ENCODE measurements at places on chromosomes 2 and 18. TPM values are rescaled to one million over a fixed set of nuclear protein-coding genes. Genes with fewer than 3 reads are reported as not detected.
A peak's percentile ranks its signal among the peaks of the same experiment; 100 is the strongest.

Gene STPG4
- total RNA-seq, result 0.40 TPM

DNA sequence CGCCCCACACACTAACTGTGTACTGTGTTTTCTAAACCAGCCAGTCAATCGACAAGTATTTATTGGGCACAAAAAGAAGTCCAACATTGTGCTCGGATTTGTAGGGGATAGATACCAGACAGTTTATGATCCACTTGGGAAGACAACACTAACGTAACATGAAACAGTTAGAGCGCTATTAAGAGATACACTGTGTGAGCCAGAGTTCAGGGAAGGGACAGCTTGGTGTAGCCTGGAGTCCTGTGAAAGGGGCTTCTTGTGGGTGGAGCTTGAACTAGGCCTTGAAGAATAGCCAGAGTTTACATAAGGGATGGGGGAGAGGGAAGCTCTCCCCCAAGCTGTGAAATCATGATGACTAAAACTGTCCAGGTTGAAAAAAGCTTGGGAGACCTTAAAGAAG is 176.4 kb upstream of the TCF4 start:
- no peaks in the 10 kb centered on the region for H3K27me3 ChIP-seq
- no peaks in the 10 kb centered on the region for H3K36me3 ChIP-seq
- no peaks in the 10 kb centered on the region for H3K4me1 ChIP-seq
- H3K27ac ChIP-seq, result no peak overlapping the region

DNA sequence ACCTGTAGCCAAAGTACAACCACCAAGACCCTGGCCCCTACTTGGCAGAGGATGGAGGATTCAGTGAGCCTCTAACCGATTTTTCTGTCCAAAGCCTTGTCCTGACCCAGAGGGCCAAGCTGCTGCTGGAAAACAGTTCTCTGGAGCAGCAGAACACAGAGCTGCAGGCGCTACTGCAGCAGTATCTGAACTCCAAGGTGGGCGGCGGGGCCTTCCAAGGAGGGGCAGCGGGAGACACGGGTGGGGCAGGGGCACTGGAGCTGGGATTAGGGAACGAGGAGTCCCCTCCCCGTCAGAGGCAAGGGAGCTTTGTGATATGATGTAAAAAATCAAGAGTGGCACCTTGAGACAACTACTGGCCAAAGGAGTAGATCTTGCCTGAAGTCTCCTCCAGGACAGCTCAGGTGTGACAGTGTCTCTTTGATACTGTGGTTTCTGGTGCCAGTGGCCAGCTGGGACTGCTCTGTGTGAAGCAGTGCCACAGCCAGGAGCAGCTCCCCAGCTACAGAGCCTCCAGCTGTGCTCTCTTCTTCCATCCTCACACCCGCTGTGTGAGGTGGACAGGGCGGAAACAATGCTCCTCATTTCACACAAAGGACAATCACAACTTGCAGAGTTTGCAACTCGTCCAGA is 22.8 kb downstream of the OTOF start:
- no peak overlapping the region for H3K4me3 ChIP-seq
- peaks cover 3% of the 10 kb centered on the region for H3K36me3 ChIP-seq
- H3K4me1 ChIP-seq, result no peaks in the 10 kb centered on the region

- H3K4me3 ChIP-seq, result no peak overlapping the region
- no peaks in the 10 kb centered on the region for H3K4me1 ChIP-seq
- no peak for DNase-seq
- H3K27me3 ChIP-seq, result no peaks in the 10 kb centered on the region
Observed at GRCh38 chr2:220499225-220499624, 871.8 kb downstream of the SLC4A3 start.

Gene LBH
- 68.5 TPM for total RNA-seq

- no peak overlapping the region for H3K4me3 ChIP-seq
- no peaks in the 10 kb centered on the region for H3K36me3 ChIP-seq
- H3K4me1 ChIP-seq, result no peaks in the 10 kb centered on the region
Observed at GRCh38 chr18:37552286-37552685, 13.3 kb downstream of the CELF4 start.

GRCh38 chr2:106080959-106081358 is 113.1 kb downstream of the UXS1 start:
- H3K27me3 ChIP-seq, result no peaks in the 10 kb centered on the region
- H3K4me1 ChIP-seq, result peaks cover 11% of the 10 kb centered on the region
- H3K36me3 ChIP-seq, result no peaks in the 10 kb centered on the region
- H3K27ac ChIP-seq, result no peak overlapping the region
- H3K4me3 ChIP-seq, result no peak overlapping the region

Gene LIMS2
- 11.4 TPM for total RNA-seq

Gene TWIST2
- total RNA-seq, result not detected

DNA sequence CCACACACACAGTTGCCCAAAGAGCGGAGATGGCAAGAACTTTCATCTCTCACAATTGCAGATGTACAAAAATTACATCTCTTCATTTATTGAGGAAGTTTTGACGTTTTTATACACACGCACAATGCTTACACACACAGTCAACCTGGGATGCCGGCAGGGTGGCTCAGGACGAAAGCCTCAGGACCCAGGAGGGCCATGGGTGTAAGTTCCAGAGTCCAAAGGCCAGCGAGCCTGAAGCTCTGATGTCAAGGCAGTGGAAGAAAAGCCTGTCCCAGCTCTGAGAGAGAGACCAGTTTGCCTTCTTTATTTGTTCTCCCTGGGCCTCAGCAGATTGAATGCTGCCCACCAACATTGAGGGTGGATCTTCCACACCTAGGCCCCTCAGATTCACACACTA is 10.1 kb downstream of the AMER3 start:
- H3K4me3 ChIP-seq, result no peak overlapping the region
- DNase-seq, result no peak
- no peaks in the 10 kb centered on the region for H3K27me3 ChIP-seq
- no peaks in the 10 kb centered on the region for H3K36me3 ChIP-seq

DNA sequence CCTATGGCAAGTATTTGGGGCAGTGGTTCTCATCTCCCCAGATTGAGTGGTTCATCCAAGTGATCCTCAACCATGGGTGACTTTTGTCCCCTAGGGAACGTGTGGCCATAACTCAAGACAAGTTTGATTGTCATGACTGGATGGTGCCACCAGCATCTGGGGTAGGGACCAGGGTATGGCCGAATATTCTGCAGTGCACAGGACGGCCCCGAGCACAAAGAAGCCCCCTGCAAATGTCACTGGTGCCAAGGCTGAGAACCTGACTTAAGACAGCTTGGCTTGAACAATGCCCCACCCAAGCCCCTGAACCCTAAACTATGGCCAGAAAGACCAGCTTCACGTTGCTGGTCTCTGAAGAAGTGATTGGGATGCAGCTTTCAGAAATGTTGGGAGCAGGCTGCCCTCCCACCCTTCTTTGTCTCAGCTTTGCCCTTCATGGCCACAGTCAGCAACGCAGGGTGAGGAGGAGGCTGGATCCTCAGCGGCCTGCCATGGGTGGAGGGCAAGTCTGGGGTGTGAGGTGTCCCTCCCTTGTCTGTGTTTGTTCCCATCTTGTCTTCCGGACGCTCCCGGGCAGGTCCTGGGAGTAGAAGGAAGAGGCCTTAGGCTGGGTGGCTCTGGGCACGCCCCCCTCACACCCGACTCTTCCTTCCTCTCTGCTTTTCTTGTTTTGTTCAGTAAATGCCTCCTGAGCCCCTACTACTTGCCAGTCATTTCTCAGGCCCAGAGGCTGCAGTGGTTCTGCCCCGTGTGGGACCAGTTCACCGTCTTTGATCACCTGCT is 43.4 kb downstream of the GREB1 start:
- no peaks in the 10 kb centered on the region for H3K36me3 ChIP-seq
- H3K4me3 ChIP-seq, result no peak overlapping the region
- no peaks in the 10 kb centered on the region for H3K4me1 ChIP-seq
- H3K27ac ChIP-seq, result no peak overlapping the region

- no peak overlapping the region for H3K4me3 ChIP-seq
- DNase-seq, result no peak
- H3K4me1 ChIP-seq, result peaks cover 23% of the 10 kb centered on the region
- no peaks in the 10 kb centered on the region for H3K27me3 ChIP-seq
- H3K36me3 ChIP-seq, result peaks cover 42% of the 10 kb centered on the region
- H3K27ac ChIP-seq, result no peak overlapping the region
Observed at GRCh38 chr18:23462876-23463275, 9.8 kb downstream of the RIOK3 start.

GRCh38 chr2:160472839-160473251 is 20.8 kb downstream of the RBMS1 start:
- H3K4me1 ChIP-seq, result peaks cover 36% of the 10 kb centered on the region
- no peak for DNase-seq

GRCh38 chr2:60410456-60411146 is 142.9 kb downstream of the BCL11A start:
- no peak overlapping the region for H3K27ac ChIP-seq
- H3K27me3 ChIP-seq, result peaks cover 14% of the 10 kb centered on the region
- H3K36me3 ChIP-seq, result no peaks in the 10 kb centered on the region
- no peaks in the 10 kb centered on the region for H3K4me1 ChIP-seq

Gene NIF3L1
- 37.6 TPM for total RNA-seq

GRCh38 chr2:9697909-9698308 is 67.1 kb upstream of the YWHAQ start:
- peak; percentile 63 for DNase-seq
- no peak overlapping the region for H3K4me3 ChIP-seq
- peaks cover 43% of the 10 kb centered on the region for H3K4me1 ChIP-seq
- H3K27ac ChIP-seq, result peak overlapping the region; percentile 6
- H3K36me3 ChIP-seq, result peaks cover 9% of the 10 kb centered on the region
- no peaks in the 10 kb centered on the region for H3K27me3 ChIP-seq

Gene HOXD4
- not detected for total RNA-seq

- H3K4me1 ChIP-seq, result no peaks in the 10 kb centered on the region
- H3K36me3 ChIP-seq, result no peaks in the 10 kb centered on the region
- H3K27ac ChIP-seq, result no peak overlapping the region
- H3K27me3 ChIP-seq, result no peaks in the 10 kb centered on the region
Observed at GRCh38 chr18:6782861-6783260, 53.3 kb downstream of the ARHGAP28 start.

Gene UGT1A5
- not detected for total RNA-seq

Gene MAP3K19
- not detected for total RNA-seq

DNA sequence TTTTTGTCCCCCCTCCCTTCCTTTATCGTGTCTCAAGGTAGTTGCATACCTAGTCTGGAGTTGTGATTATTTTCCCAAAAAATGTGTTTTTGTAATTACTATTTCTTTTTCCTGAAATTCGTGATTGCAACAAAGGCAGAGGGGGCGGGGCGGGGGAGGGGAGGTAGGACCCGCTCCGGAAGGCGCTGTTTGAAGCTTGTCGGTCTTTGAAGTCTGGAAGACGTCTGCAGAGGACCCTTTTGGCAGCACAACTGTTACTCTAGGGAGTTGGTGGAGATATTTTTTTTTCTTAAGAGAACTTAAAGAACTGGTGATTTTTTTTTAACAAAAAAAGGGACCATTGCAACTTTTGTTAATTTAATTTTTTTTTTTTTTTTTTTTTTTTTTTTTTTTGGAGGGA is 2.1 kb downstream of the SOX11 start:
- H3K4me1 ChIP-seq, result peaks cover 8% of the 10 kb centered on the region
- peak overlapping the region; percentile 45 for H3K27ac ChIP-seq
- H3K36me3 ChIP-seq, result peaks cover 14% of the 10 kb centered on the region
- no peak overlapping the region for H3K4me3 ChIP-seq
- no peak for DNase-seq

DNA sequence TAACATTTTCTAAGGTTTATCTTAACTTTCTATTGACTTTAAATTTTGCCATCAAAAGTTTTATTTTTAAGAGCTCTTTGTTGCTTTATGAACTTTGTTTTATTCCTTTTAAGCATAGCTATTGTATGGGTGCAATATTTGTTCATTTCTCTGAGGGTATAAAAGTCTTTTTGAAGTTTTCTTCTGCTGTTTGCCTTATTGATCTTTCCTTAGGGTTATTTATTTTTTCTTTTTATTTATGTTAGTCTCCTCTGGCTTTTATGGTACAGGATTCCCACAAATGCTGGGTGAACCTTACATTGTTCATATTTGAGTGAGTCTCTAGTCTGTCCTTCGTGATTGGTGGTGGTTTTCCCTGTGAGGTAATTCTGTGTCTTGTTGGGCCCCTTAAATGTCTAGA is 68.4 kb downstream of the PARD3B start:
- H3K27me3 ChIP-seq, result peaks cover 2% of the 10 kb centered on the region
- no peaks in the 10 kb centered on the region for H3K4me1 ChIP-seq
- no peaks in the 10 kb centered on the region for H3K36me3 ChIP-seq
- no peak overlapping the region for H3K4me3 ChIP-seq

DNA sequence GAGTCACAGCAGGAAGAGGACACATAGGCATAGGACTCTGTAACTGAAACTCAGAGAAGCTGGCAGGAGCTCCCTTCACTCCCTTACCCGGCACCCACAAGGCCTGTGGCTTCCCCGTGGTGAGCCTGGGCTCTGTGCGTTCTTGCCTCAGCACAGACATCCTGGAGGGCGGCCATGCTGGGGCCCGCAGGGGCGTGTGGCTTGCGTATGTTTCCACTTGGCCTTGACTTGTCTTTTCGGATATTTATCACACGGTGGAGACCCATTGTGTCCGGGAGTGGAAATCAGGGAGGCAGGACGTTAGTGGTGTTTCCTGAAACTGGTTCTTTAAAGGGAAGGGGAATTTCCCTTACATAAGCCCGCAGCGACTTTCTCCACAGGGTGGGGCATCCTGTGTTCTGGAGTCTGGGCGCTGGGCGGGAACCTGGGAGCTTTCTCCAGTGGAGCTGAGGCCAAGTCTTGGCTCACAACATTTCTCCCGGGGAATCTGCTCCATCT is 49.9 kb upstream of the EML6 start:
- H3K4me3 ChIP-seq, result no peak overlapping the region
- H3K27me3 ChIP-seq, result peaks cover 49% of the 10 kb centered on the region
- peak; percentile 69 for DNase-seq
- H3K36me3 ChIP-seq, result peaks cover 16% of the 10 kb centered on the region

- no peak overlapping the region for H3K27ac ChIP-seq
- DNase-seq, result no peak
- no peaks in the 10 kb centered on the region for H3K36me3 ChIP-seq
Observed at GRCh38 chr18:43648002-43648401, 370.7 kb upstream of the SYT4 start.

DNA sequence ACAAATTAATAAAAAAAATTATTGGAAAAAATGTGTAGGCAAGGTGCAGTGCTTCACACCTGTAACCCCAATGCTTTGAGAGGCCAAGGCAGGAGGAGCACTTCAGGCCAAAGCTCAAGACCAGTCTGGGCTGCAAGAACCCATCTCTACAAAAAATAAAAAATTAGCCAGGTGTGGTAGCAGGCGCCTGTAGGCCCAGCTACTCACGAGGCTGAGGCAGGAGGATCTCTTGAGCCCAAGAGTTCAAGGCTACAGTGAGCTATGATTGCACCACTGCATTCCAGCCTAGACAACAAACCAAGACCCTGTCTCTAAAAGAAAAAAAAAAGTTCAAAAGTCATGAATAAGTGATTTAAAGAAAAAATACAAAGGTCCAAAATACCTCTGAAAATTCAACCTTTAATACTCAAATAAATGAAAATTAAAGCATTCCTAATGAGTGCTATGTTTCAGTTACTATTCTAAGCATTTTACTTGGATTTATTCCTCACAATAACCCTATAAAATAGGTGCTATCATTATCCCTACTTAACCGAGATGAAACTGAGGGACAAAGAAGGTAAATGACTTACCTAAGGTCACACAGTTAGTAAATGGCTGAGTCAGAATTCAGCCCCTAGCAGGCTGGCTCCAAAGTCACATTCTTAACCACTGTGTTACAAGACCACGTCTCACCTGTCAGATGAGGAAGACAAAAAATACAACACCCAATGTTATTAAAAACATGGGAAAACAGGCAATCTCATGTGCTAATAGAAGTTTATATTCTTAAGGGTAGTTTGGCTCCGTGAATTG is 36.4 kb upstream of the PCBP1 start:
- no peaks in the 10 kb centered on the region for H3K27me3 ChIP-seq
- no peak for DNase-seq
- peaks cover 18% of the 10 kb centered on the region for H3K4me1 ChIP-seq
